IMR-90 (cell line): ENCODE measurements at places on chromosomes 7 and 10.
A peak's percentile ranks its signal among the peaks of the same experiment; 100 is the strongest.

DNA sequence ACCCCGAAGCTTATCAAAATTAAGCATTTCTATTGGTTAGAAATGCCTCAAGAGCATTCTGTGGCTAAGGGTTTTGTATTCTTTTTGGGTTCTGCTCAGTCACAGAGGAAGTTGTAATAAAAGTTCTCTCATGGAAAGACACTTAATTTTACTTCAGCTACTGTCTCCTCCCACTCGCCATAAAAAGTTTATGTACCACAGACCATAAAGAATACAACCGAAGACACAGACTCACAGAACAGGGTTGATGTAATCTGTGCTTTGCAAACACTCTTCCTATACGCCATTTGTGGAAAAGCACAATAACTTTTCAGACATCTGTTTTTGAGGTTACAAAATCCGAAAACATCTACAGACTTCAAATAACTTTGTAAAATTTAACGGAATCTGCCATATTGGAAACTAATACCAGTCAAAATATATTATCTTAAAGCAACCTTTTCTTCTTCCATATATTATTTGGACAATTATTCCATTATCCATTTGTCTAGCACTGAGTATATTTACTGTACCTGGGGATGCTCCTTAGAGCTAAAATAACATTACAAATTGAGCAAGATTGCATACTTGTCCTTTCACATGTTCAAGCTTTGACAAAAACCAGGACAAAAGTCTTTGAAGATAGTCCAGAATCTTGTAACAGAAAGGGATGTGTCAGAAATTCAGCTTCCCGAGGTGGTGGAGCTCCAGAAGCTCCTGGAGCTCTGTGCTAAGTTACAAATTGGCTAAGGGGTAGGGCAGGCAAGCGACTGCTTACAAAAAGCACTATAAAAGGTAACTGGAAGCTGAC, 219.0 kb upstream of the MEOX2 start:
- no peaks in the 10 kb centered on the region for H3K36me3 ChIP-seq
- no peaks in the 10 kb centered on the region for H3K27me3 ChIP-seq
- no peak overlapping the region for H3K4me3 ChIP-seq
- no peak for DNase-seq
- H3K4me1 ChIP-seq, result no peaks in the 10 kb centered on the region
- H3K27ac ChIP-seq, result no peak overlapping the region

DNA sequence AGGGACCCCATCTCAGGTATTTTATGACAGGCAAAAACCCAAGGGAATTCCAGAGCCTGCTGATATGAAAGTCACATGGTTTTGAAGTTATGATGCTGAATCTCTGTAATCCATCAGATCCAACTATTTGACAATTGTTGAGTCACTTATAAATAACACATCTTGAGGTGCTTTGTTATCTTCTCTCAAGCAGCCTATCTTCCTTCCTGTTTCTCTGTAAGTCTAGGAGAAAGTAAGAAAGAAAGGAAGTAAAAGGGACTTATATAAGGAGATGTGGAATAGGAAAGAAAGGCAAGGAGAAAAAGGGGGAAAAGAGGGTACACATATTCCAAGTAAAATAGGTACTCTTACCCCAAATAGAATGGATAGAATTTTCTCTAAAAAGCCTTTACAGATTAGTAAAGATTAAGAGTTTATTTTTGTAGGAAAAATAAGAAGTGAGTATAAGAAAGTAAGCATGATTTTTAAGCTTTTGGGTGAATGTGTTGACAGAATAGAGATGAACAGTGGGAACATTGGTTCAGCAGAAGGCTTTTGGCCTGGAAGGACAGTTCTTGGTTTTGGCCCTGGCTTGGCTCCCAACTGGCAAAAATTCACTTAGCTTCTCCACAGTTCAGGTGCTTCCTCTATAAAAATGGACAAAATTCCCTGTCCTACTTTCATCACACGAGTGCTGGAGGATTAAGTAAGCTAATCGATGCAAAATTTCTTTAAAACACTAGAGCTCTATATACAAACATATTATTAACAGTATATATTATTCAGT, 39.6 kb upstream of the ANK3 start:
- H3K27ac ChIP-seq, result no peak overlapping the region
- H3K4me1 ChIP-seq, result peaks cover 19% of the 10 kb centered on the region
- peak; percentile 43 for DNase-seq

- no peak overlapping the region for H3K27ac ChIP-seq
- no peaks in the 10 kb centered on the region for H3K36me3 ChIP-seq
- no peak overlapping the region for H3K4me3 ChIP-seq
- DNase-seq, result no peak
- no peaks in the 10 kb centered on the region for H3K4me1 ChIP-seq
These were observed 49.0 kb upstream of the ZNF248 start for GRCh38 chr10:37906382-37906781.

- no peak overlapping the region for H3K4me3 ChIP-seq
- no peak for DNase-seq
- no peak overlapping the region for H3K27ac ChIP-seq
These were observed 27.3 kb downstream of the GSDME start for GRCh38 chr7:24730018-24730369.

DNA sequence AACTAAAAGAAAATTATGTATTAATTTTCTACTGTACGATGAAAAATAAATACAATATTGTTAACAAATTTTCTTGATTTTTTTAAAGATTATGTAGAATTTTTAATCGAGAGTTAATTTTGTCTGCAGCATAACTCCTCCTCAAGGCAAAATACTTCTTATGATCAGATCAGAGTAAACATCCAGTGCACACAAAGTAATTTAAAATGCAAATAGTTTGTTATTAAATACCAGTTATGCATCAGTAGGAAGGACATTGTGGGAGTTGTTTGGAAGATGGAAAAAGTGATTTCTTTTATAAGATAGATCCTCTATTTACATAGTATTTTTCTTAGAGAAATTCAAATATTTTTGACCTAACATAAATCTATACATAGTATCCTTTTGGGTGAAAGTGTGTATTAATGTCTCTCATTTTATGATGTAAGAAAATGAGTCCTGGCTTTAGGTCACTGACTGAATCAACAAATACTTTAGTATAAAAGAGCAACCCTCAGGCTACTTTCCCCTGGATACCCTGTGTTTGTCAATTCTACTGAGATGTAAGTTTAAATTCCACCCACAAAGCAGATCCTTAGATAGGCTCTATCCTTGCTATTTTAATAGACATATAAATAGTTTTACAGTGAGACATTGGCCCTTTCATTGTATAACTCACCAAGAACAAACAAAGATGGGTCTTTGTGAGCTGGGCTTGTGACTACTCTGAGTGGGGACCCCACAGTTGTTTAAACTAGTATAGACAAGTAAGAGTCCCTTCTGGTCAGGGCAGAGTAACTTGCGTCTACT, 1133.7 kb downstream of the GATA3 start:
- DNase-seq, result peak; percentile 1
- no peaks in the 10 kb centered on the region for H3K4me1 ChIP-seq
- H3K27ac ChIP-seq, result no peak overlapping the region

DNA sequence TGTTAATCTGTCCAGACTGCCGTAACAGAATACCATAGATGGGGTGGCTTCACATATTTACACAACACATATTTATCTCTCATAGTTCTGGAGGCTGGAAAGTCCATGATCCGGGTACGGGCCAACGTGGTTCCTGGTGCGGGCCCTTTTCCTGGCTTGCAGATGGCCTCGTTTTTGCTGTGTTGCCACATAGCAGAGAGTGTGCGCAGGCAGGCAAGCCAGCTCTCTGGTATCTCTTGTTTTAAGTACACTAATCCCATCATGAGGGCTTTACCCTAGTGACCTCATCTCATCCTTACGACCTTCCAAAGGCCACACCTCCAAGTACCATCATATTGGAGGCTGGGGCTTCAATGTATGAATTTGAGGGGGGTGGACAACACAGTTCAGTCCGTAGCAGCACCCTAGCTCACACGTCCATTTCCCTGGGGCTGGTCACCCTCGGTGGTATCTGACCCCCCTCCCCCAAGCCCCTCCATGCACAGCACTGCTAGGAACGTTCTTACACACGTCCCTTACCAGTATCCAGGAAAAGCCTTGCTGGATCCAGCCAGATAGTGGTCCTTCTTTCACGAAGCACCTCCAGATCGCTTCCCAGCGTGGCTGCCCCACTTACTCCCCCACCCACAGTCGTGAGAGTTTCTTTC, 21.5 kb downstream of the CUX1 start:
- H3K27me3 ChIP-seq, result no peaks in the 10 kb centered on the region
- no peaks in the 10 kb centered on the region for H3K36me3 ChIP-seq
- H3K4me3 ChIP-seq, result no peak overlapping the region
- no peak for DNase-seq

DNA sequence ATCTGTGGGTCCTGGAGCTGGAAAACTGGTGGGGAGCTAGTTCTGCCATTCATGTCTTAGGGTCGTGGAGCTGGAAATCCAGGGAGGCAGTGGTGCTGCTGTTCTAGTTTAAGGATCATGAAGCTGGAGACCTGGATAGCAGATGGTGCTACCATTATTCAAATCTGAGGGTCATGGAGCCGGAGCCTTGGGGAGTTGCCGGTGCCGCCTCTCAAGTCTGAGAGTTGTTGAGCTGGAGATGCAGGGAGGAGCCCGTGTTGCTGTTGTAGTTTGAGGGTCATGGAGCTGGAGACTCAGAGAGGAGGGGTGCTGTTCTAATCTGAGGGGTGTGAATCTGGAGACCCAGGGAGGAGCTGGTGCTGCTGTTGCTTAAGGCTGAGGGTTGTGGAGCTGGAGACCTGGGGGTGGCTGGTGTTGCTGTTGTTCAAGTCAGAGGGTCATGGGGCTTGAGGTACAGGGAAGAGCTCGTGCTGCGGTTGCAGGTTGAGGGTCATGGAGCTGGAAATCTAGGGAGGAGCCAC, 86.0 kb upstream of the ZNF479 start:
- no peaks in the 10 kb centered on the region for H3K36me3 ChIP-seq
- no peaks in the 10 kb centered on the region for H3K27me3 ChIP-seq
- H3K27ac ChIP-seq, result no peak overlapping the region

DNA sequence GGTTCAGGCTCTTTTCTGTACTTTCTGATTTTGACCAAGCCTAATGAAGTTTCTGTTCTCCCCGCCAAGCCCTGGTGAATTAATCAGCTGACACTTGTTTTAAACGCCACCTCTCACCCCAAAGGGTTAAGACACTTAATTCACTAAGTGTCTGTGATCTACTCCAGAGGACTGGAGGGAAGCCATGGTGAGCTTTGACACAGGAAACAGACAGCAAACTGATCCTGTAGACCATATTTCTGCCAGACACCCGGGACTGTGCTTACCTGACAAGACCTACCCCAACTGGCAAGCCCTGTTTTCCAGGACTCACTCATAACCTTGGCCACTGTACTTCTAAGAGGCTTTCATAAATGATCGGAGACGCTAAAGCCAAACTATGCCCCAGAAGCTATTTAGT, 126.0 kb downstream of the STRA8 start:
- H3K4me1 ChIP-seq, result no peaks in the 10 kb centered on the region
- DNase-seq, result no peak
- no peaks in the 10 kb centered on the region for H3K27me3 ChIP-seq

- DNase-seq, result no peak
- H3K27ac ChIP-seq, result no peak overlapping the region
- no peaks in the 10 kb centered on the region for H3K27me3 ChIP-seq
- no peaks in the 10 kb centered on the region for H3K4me1 ChIP-seq
- no peaks in the 10 kb centered on the region for H3K36me3 ChIP-seq
- no peak overlapping the region for H3K4me3 ChIP-seq
These were observed 23.2 kb downstream of the TPK1 start for GRCh38 chr7:144812379-144813283.

DNA sequence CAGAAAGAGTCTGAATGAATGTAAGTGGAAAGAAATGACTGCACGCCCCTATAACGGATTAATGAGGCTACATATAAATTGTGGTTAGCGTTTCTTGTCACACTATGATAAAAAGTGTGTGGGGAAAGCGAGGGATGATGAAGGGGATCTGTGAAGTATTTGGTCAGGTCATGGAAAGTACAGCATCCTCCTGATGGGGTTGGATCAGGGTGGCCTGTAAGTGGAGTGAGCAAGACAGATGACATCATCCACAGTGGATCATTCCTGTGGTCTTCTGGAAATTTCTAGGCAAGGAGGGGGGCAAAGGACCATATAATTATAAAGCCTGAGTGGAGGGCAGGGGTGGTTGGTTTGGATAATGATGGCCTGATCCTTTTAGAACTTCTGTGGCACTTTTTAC, 606.0 kb downstream of the INHBA start:
- peaks cover 7% of the 10 kb centered on the region; the same call in 1 of the 2 replicates for H3K4me1 ChIP-seq
- no peaks in the 10 kb centered on the region for H3K27me3 ChIP-seq
- no peaks in the 10 kb centered on the region for H3K36me3 ChIP-seq
- peak overlapping the region; percentile 47 for H3K27ac ChIP-seq
- H3K4me3 ChIP-seq, result peak overlapping the region; percentile 1; the same call in 1 of the 2 replicates

DNA sequence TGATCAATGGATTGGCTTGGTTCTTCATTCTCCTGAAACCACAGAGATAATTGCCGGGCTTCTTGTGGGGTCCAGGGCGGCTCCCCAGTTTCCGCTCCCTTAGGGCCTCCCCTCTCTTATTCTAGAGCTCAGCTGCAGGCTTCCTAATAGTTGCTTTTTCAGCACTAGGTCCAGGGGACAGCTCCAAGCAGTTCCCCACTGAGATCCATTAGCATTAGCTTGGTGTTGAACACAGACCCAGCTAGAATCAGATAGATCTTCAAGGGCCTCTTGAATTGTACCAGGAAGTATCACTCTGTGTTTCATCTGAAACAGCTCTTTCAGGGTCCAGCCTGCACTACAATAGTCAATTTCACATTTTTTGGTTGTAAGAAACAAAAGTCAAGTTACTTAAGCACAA, 238.7 kb downstream of the SEC23IP start:
- H3K4me1 ChIP-seq, result no peaks in the 10 kb centered on the region
- no peak overlapping the region for H3K27ac ChIP-seq
- no peak overlapping the region for H3K4me3 ChIP-seq
- no peak for DNase-seq
- H3K36me3 ChIP-seq, result no peaks in the 10 kb centered on the region
- H3K27me3 ChIP-seq, result no peaks in the 10 kb centered on the region

DNA sequence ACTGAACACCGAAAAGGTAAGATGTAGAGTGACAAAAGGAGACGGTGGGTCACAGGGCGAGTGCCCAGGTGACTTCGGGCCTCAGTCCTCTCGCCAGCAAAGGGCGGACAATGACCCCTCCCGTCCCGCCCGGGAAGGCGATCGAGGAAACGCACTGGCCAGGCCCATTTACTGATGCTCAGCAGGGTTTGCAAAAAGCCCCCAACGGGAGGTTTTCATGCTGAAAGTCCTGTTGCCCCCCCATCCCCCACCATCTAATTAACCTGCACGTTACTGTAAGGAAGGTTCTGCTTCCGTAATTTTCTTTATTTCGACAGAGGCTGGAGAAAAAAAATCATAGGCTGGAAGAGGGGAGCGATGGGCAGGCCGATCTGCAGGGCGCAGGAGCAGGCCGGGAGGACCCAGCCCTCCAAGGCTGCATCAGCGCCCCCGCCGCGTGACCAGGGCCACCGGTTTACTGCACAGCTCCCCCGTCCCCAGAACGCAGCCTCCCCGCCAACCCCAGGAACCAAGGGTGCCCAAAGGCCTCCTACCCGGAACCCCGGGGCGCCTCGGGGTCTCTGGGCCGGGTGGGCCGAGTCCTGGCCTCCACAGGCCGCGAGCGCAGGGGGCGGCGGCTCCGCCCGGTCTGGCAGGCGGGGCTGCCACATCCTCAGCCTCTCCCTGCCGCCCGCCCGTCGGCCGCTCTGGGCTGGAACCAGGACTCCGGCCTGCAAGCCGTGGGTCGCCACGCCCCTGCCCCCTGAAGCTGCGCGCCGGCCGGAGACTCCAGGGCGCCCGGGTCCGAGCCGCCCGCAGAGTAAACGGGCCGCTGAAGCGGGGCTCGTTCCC, 613 bp downstream of the OAT start:
- H3K4me1 ChIP-seq, result peaks cover 2% of the 10 kb centered on the region; the same call in 1 of the 2 replicates
- peaks cover 7% of the 10 kb centered on the region; the same call in 1 of the 2 replicates for H3K27me3 ChIP-seq
- H3K4me3 ChIP-seq, result peak overlapping the region; percentile 67

GRCh38 chr7:83610649-83611304, 38.2 kb downstream of the SEMA3E start:
- H3K36me3 ChIP-seq, result no peaks in the 10 kb centered on the region
- H3K4me3 ChIP-seq, result no peak overlapping the region
- no peak overlapping the region for H3K27ac ChIP-seq
- no peaks in the 10 kb centered on the region for H3K27me3 ChIP-seq
- no peaks in the 10 kb centered on the region for H3K4me1 ChIP-seq
